Type B pancreatic cell (in vitro differentiated cells): ENCODE measurements at places on chromosomes 5 and 9. TPM values are rescaled to one million over a fixed set of nuclear protein-coding genes. Genes with fewer than 3 reads are reported as not detected.

AQP3 gene
- total RNA-seq = 33.1 and 67.0 TPM in 2 replicates

ASPN gene
- total RNA-seq = 1.3 TPM in 1 of 2 replicates, not detected in the other

THBS4 gene
- total RNA-seq = 8.8 and 16.6 TPM in 2 replicates

PTPRD gene
- 24.3 and 197 TPM in 2 replicates for total RNA-seq

SLC6A19 gene
- 12.6 and 22.2 TPM in 2 replicates for total RNA-seq

SAXO1 gene
- total RNA-seq = 0.48 TPM in 1 of 2 replicates, not detected in the other

MOCS2 gene
- 17.3 and 22.5 TPM in 2 replicates for total RNA-seq

KIF24 gene
- total RNA-seq = 3.5 and 9.6 TPM in 2 replicates

FOXD4L4 gene
- 0.51 TPM in 1 of 2 replicates, not detected in the other for total RNA-seq

MLANA gene
- total RNA-seq = 12.1 TPM in 1 of 2 replicates, not detected in the other
